ENCODE measurements at places on chromosomes 7 and 10.

DNA sequence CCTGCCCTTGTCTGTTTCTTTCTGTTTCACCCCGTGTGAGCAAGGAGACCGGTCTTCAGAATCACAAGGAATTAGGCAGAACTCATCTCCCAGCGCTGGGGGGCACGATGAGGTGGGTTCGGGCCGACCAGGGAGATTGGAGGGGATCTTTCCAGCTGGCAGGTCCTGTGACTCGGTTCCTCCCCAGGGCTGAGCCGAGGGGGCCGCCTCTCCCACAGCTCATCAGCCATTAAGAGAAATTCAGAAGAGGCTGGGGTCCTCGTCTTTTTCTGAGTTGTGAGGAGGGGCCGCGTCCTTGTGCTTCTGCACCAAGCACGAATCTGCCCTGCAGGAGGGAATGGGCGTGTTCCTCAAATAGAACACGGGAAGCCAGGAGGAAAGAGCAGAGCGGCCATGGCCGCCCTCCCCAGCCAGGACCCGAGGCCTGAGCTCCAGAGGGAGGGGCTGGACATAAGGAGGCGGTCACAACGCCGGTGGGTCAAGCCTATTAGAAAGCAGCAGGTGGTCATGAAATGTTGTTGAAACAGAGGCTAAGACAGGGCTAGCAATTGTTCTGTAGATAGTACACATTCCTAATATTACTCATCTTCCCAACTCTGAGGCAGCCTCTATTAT, 125.3 kb downstream of the ADARB2 start:
- no peak for DNase-seq

DNA sequence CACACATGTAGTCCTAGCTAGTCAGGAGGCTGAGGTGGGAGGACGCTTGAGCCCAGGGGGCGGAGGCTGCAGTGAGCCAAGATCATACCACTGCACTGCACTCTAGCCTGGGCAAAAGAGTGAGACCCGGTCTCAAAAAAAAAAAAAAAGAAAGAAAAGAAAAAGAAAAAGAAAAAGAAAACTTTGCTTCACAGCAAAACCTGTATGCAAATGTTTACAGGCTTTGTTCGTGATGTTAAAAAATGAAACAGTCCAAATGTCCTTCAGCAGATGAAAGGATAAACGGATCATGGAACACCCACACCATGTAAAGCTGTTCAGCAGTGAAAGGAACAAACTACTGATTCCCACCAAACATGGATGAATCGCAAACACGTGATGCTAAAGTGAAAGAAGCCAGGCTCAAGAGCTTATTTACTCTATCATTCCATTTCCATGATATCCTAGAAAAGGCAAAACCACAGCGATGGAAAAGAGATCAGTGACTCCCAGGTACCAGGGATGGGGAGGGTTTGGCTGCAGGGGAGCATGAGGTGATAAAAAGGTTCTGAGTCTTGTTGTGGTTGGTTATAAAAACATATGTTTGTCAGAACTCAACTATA, 15.1 kb downstream of the LRRC20 start:
- no peak for DNase-seq

- DNase-seq: no peak
Observed at GRCh38 chr7:105614341-105614840, 33.1 kb upstream of the EFCAB10 start.

DNA sequence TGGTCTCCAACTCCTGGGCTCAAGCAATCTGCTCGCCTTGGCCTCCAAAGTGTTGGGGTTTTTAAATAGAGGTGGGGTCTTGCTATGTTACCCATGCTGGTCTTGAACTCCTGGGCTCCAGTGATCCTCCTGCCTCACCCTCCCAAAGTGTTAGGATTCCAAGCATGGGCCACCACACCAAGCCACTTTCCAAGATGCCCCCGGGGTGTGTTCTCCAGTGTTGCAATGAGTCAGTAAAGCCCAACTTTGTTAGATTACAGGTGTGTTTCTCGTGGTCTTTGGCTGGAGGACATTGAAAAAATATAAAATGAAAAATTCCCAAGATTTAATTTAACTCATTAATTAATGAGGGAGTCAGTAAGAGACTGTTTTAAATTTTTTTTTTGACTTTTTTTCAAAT, 29.2 kb downstream of the TACR2 start:
- DNase-seq: no peak

GRCh38 chr10:98303569-98303968, 35.6 kb upstream of the LOXL4 start:
- DNase-seq: no peak

DNA sequence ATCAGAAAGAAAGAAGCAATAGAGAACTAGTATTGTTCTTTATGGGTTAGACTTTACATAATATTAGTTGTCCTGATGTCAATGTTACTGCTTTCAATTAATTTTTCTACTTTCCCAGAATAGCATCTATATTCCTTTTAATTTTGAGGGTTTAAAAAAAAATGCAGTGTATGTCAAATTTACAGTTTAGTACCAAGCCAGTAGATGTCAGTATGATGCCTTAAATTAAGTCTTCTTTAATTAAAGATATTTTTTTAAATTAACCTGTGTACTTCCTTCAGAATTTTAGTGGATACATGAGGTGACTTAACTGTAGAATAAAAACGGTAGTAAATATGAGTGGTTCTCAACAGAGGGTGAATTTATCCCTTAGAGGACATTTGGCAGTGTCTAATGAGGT, 35.2 kb upstream of the STOX1 start:
- DNase-seq: no peak

- DNase-seq: no peak
Observed at GRCh38 chr10:133394801-133395221, 854 bp downstream of the MTG1 start.

DNA sequence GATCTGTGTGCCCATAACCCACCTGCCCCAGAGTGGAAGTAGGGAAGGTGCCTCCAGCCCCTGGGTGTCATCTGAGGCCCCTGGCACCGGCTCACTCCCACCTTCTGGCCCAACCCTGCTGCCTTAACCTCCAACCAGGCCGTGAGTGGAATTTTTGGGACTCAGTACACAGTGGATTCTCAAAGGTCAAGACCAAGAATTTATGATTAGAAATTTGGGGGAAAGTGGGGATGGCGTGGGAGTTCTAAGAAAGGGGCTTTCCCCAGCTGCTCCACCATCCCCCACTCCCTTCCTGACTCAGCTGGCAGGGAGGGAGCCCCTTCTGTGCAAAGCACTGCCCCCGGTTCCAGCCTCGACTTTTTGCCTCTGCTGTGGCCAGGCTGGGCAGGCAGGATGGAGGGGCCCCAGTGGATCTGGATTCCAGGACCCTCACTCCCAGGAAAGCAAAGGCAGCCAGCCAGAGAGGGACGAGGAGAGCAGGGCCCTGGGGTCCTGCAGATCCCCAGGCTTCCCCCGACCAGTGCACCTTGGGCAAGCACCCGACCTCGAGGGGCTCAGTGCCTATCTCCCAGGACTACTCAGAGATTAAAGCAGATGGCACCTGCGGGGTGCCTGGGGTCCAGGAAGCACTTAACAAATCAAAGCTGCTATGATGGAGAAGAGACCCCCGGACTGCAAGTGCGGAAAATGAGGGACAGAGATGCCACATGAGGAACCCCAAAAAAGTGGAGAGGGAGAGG, 12.8 kb downstream of the SPOCK2 start:
- no peak for DNase-seq

GRCh38 chr10:76921383-76922010, 716.1 kb downstream of the KCNMA1 start:
- no peak for DNase-seq

DNA sequence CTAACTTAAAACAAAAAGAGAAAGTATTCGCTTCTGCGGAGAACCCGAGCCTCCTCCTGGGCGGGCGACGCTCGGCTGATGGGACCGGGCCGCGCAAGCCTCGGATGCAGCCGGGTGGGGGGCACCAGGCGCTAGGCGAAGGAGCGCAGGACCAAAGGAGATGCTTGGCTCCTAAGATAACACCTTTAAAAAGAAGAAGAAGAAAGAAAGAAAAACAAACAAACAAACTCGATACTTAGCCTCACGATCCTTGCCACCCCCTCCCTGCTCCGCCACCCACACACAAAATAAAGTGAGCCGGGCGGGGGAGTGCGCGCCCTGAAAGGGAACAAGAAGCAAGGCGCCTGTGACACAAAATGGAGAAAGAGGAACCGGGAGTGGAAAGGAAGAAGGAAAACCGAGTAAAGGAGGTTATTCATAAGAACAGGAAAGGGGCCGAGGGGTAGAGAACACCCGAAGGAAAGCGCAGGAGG, 34.0 kb upstream of the EBLN1 start:
- DNase-seq: no peak

- no peak for DNase-seq
Observed at GRCh38 chr7:31487476-31487875, 26.4 kb upstream of the ITPRID1 start.

GRCh38 chr7:47303695-47304453, 278.0 kb downstream of the TNS3 start:
- DNase-seq: no peak

DNA sequence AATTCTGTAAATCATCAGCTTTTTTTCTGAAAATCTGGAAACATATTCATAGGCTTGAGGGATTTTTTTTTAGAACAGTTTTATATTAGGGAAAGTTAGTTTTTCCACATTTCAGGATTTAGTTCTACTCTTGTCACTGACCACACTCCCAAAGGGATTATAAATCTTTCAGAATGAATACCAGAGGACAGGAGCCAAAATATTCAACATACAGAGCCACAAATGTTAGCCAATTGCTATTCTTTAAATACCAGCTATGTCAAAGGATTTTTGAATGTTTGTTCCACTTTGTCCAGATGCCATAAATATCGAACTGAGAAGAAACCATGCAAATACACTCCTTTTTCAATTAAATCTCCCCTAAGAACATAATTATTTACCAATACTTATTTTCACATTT, 50.7 kb downstream of the ODAD2 start:
- no peak for DNase-seq

DNA sequence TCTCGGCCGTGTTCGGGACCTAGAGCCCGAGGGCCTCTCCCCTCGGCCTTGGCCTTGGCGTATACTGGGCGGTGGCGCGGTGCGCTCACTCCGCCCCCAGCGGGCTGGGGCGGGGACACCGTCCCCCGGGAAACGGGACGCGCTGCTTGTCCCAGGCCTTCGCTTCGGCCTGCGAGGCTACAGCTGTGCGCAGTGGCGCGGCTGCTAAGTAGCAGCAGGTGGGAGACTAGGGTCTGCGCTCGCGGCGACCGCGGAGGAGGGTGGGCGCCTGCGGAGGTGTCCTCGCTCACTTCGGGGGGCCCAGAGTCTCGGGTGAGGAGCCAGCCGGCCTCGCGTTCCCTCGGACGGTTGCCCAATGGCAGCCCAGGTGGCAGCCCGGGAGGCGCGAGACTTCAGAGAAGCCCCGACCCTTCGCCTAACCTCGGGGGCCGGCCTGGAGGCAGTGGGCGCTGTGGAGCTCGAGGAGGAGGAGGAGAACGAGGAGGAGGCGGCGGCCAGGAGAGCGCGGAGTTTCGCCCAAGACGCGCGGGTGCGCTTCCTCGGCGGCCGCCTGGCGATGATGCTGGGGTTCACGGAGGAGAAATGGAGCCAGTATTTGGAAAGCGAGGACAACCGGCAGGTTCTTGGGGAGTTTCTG, at the start of gene DNAH11:
TSS of gene DNAH11 (plus strand) at position 149 of the 637 bp plus-strand sequence. CDS start at position 356, 207 bp downstream.
- DNase-seq: no peak
